ENCODE measurements at places on chromosomes 7 and 10. TPM values are rescaled to one million over a fixed set of nuclear protein-coding genes. Genes with fewer than 3 reads are reported as not detected.

The GIMAP1 gene
- total RNA-seq: 4.5 TPM

The ZCWPW1 gene
- 4.9 TPM for total RNA-seq

The AGMO gene
- 0.62 TPM for total RNA-seq

The FAM180A gene
- total RNA-seq: 2.0 TPM

The ATE1 gene
- 47.7 TPM for total RNA-seq

DNA sequence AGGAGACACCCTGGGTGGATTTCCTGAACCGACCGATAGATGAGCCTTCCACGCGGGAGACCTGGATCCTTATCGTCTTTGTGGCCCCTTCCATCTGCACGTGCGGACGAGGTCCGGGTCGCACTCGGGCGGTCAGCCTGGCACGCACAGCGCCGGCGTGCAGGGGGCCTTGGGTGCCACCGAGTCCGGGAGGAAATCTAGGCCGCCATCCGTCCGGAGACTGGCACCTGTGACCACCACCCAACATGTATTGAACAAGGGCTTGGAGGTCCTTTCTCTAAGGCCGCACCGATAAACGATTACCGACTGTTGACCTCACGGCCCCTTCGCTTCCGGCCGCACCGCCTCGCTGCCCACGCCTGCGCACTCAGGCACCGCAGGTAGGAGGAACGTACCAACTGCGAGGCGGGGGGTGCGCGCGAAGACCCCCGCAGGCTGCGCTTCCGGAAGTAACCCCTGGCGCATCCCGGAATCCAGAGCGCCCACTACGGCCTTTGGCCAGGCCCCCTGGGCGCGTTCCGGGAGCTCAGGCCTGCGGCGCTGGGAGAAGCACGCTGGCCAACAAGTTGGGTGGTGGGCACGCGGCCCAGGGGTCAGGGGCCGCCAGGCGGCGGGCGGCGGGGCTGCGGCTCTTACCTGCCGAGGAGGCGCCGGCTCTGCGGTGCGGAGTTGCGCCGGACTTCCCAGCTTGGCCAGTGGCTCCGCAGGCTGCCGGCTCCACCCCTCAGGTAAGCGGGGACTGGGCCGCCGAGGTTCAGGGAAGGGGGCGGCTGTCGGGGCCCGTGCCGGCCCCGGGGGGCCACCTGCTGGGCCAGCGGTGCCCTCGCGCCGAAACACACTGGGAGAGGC lies at the start of the genes ACTR3C and LRRC61:
Gene ACTR3C, minus strand, starts transcription at position 713 of the 849 bp plus-strand sequence. CDS start 28,249 bp downstream, outside the sequence.
Gene LRRC61, plus strand, starts transcription at position 523 of the 849 bp plus-strand sequence. CDS start 13,507 bp downstream, outside the sequence.
- DNase-seq: peak; percentile 50

DNA sequence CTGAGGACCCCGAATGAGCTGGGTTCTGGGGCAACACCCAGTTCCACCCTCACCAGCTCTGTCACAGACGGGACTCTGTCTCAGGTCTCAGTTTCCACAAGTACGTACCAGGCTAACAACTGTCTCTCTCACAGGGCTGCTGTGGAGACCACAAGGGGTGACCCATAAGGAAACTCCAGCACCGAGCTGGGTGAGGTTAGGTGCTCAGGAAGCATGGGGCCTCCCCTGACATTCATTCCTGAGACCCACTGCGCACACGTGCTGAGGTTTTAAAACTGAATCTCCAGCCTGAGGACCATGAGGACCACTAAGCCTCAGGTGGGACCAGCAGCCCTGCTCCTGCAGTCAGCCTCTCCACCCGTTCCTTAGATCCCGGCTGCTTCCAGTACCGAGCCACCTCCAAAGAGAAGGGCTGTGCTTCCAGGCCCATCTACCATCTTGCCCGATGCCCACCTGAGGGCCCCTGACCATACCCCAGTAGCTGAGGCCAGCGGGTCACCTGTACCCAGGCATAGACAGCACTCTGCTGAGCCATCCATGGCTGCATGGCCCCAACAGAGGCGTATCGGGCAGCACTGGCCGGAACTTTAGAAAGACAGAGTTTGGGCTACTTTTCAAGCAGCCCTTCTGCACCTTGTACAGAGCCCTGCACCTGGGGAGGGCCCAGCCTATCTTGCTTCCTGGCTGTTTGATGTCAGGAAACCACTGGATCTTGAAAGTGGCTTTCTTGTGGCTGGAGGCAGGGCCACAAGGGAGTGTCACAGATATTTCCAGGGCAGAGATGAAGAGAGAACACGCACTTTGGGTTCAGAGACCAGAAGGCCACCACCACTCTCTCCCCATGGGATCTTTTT lies 18.7 kb downstream of the HSPA12A start:
- no peak for DNase-seq

DNA sequence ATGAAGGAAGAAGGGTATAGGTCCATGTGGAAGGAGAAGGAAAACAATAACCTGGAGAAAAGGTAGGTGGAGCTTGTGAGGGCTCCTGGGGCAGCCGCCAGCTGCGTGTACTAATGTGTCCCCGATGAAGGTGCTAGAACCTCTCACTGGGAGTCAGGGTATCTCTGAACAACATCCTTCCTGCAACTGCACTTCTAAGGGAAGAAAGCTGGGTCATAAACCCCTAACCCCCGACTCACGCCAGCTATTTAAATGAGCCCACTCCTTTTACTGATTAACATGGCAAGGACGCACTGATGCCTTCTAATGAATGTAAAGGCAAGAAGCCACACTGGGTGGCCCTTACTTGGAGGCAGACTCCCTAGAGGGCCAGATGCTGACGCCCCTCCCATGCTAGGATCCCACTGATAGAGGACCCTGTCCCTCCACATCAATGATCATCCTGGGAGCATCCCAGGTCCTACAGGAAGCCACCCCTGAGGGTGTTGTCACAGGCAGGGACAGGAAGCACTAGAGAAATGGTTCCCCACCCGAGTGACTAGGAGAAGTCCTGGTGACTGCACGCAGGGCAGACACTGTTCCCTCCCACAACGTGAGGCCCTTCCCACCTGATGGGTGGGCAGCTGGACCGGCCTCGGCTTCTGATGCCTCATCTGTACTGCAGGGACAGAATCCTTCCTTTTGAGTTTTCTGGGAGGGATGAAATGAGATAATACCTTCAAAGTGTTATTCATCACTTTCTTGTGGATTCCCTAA lies 20.4 kb downstream of the JCAD start:
- no peak for DNase-seq

- DNase-seq: no peak
Observed at GRCh38 chr7:129110258-129110981, 34.1 kb upstream of the TSPAN33 start.

Data from left cardiac atrium (tissue), 4 donors.